ENCODE measurements at places on chromosomes 5 and 9. TPM values are rescaled to one million over a fixed set of nuclear protein-coding genes. Genes with fewer than 3 reads are reported as not detected.

C9 gene
- 128 TPM for total RNA-seq

SUSD3 gene
- 4.1 TPM for total RNA-seq

ST8SIA4 gene
- 4.1 TPM for total RNA-seq

LTC4S gene
- total RNA-seq = 1.3 TPM

PCDHGC3 gene
- total RNA-seq = 3.7 TPM

C9orf153 gene
- total RNA-seq = 0.67 TPM

GRCh38 chr5:109619606-109620005, 70.1 kb upstream of the MAN2A1 start:
- DNase-seq = no peak

- no peak for DNase-seq
Observed at GRCh38 chr9:126407114-126407870, 80.7 kb downstream of the MVB12B start.

- no peak for DNase-seq
Observed at GRCh38 chr9:81562231-81563019, 126.9 kb downstream of the TLE1 start.

DNA sequence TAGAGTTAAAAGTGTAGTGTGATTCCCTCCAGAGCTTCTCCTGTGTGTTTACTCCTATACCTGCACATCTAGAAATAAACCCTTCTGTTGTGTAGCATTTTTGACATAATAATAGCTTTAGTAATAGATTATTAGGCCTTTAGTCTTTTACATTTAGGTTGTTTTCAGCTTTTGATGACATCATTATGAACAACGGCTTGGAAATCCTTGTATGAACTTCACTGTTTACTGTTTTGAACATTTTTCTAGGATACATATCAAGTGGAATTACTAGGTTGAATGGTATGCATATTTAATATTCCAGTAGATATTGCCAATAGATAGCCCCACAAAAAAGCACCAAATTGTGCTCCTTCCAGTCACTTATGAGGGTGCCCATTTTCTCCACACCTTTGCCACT, 174.0 kb downstream of the ARHGAP26 start:
- DNase-seq = no peak

- DNase-seq = no peak
Observed at GRCh38 chr5:110377361-110377760, 349.1 kb downstream of the TMEM232 start.

DNA sequence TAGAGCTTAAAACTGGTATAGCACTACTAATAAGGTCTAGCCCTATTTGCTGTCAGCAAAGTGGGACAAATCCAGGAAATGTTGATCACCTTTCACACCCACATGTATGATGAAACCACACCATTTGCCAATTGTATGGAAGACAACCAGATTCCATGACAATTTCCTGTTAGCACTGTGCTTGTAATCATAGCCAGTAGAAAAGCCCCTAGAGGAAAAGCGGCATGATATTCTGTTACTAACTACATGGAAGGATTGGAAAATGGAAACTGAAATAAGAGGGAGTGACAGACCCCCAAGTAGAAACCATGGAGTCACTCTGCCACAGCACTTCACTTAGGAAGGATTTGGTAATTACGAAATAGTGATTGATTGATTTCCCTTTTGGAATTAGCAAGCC, 923 bp downstream of the SPATA6L start:
- no peak for DNase-seq

- DNase-seq = peak; percentile 65
Observed at GRCh38 chr5:81751836-81752643, 1.1 kb upstream of the SSBP2 start.

DNA sequence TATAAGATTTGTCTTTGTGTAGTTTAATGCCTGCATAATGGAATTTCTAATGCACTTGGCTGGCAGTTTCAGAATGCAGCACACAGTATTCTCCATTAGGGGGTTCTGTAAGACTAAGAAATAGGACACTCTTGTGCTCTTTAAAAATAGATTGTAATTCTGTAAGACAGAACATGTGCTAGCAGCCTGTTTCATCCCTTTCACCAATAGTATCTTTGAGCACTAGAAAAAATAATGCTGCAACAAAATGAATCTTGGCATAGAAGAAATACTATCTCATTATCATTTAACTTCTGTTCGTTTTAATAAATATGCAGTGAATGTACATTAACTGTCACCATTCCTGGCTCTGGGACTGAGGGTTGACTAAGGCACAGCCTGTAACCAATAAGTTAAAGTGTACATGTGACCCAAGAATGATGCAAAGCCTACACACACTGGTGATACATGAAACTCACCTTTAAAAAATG, 23.8 kb upstream of the ZNF622 start:
- DNase-seq = no peak

- no peak for DNase-seq
Observed at GRCh38 chr9:112761912-112762655, 11.5 kb downstream of the SNX30 start.

GRCh38 chr9:82490019-82490499, 501.5 kb downstream of the SPATA31D1 start:
- DNase-seq = no peak

DNA sequence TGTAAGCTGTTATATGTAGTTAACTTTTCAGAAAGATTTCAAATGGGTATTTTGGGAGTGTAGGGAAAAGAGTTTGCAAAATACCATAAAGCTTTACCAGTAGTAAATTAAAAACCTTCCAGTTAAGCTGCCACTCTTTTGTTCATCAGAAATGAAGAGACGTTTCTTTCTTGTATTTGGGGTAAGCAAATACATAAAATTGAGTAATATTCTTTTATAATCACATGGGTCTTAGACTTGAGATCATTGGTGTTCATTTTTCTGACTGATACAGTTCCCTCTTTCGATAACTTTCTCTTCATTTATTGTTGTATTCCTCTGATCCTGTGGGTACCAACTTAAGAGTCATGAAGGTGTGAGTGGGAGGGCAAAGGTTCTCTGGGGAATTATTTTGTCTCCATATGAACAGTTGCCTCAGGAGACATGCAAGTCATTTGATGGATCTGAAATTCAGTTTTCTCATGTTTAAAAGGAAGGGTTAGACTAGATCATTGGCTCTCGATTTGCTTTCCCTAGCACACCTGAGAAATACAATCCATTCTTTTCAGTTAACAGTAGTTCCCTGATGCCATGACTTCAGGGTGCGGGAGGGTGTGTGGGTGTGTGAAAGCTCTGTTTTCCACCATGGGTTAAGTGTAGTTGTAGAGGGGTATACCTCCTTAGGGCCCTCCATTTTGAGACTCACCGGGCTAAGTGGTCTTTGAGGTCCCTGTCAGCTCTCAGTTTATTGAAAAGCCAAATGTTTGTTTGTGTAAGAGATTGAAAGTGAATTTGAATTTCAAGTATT, 47.7 kb downstream of the CNTRL start:
- no peak for DNase-seq

DNA sequence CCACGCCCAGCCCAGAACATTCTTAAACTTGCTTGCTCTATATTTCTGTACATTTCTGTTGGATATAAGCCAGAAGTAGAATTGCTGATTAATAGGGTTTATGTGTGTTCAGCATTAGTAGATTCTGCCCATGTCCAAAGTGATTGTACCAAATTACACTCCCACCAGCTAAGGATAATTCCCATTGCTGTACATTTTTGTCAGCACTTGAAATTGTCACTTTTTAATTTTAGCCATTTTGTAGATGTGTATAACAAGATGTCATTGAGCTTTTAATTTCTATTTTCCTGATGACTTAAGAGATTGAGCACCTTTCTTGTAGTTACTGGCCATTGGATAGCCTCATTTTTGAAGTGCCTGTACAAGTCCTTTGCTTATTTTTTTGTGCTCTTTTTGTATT, 46.4 kb downstream of the AQP7 start:
- DNase-seq = no peak

Data from liver (tissue), 10 donors.